ENCODE measurements at places on chromosomes 3 and 15.

DNA sequence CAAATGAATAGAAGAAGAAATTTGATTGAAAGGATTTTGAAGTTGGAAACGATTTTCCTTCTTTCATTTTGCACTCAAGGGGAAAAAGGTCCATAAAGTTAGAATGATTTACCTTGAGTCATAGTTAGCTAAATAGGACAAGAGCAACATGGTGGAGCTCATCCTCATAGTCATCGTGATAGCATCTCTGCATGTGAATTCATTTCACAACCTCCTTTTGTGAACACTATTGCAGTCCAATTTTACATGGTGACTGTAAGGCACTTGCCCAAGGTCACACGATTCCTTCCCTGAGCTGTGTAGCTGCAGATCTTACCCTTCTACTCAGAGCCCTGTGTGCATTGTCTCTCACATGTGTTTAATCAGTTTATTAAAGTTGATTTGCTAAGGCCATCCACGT, 359.8 kb upstream of the C2CD4B start:
- no peak for DNase-seq

DNA sequence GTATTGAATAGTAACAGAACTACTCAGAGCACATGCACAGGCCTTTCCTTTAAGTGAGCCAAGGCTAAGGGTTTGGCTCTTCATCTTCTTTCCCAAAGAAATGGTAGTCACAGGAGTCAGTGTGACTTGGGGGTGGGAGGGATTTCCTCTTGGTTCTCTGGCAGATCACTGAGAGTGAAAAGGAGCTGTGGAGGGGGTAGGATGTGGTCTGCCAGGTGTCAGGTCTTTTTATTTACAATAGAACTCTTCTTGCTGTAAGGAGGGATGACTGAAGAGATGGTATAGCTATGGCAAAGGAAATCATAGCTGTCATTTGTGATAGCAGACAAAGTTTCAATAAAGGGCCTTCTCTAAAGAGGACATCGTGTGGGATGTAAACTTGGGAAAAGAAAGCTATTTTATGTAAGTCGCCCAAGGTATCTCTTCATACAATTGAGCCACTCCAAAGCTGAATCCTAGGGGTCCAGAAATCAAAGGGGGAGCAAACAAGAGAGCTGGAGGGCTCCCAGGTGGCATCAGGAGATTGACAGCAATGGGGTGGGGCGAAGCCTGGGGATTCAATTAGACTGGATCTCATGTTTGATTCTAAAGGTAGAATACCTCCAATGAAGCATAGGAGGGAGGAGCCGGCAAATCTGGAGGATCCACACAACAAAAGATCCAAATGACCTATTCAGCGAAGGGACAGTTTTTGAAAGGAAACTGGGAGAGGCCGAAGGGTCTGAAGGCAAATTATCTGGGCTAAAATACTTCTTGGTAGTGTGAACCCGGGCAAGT, 20.0 kb upstream of the CHD2 start:
- DNase-seq = no peak

DNA sequence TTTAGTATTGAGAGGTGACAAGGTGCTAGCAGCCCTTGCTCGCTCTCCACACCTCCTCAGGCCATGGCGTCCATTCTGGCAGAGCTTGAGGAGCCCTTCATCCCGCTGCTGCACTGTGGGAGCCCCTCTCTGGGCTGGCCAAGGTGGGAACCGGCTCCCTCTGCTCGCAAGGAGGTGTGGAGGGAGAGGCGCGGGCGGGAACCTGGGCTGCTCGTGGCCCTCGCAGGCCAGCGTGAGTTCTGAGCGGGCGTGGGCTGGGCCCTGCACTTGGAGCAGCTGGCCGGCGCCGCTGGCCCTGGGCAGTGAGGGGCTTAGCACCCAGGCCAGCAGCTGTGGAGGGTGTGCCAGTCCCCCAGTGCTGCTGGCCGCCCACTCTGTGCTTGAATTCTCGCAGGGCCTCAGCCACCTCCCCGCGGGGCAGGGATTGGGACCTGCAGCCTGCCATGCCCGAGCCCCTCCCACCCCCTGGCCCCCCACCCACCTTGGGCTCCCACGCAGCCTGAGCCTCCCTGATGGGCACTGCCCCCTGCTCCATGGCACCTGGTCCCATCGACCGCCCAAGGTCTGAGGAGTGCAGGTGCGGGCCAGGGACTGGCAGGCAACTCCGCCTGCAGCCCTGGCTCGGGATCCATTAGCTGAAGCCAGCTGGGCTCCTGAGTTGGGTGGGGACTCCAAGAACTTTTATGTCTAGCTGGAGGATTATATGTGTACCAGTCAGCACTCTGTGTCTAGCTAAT, 785.2 kb downstream of the DIPK2A start:
- DNase-seq = no peak

DNA sequence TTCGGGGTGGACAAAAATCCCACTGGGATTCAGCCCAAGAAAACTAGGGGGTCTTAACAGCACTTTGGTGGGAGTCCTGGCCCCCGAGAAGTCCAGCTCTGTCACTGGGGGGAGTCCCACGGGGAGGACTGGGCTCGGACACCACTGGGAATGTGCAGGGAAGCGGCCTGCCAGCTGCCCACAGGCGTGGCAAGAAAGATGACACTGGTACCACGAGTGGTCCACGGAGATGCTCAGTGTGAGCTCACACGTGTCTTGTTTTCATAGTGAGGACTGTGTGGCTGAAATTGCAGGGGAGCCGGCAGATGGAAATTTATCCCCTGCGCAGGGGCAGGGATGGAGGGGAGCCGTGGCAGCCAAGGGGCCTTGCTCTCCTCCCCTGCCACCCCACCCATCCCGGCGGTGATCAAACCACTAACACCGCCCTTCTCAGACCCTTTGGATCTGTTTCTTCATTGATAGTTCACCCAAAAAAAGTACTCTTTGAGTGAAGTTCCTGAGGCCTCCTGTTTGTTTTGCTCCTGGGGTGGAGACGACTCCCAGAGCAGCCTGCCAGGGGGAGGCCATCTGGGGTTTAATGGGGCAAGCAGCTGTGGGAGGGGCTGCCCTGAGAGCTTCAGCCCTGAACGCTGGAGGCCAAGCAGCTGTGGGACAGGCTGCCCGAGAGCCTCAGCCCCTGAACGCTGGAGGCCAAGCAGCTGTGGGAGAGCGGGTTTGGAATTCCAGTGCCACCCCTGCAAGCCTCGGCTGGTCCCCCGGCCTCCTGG, 130.9 kb downstream of the LRRK1 start:
- DNase-seq = no peak

DNA sequence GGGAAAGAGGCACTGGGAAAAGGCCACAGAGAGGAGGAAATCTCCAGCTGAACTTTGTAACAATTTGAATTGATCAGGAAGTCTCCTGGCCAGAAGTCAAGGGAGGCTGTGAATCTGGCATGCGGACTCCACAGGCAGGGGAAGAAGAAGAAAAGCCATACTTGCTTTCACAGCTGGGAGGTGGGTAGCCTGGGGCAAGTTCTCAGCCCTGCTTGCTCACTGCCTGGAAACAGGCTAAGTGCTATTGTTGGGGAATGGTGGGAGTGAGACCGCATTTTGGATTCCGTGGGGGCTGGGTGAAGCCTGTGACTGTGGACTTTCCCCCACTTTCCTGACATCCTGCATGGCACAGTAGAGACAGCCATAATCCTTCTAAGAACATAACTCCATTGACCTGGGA, 168.8 kb upstream of the CD96 start:
- no peak for DNase-seq

DNA sequence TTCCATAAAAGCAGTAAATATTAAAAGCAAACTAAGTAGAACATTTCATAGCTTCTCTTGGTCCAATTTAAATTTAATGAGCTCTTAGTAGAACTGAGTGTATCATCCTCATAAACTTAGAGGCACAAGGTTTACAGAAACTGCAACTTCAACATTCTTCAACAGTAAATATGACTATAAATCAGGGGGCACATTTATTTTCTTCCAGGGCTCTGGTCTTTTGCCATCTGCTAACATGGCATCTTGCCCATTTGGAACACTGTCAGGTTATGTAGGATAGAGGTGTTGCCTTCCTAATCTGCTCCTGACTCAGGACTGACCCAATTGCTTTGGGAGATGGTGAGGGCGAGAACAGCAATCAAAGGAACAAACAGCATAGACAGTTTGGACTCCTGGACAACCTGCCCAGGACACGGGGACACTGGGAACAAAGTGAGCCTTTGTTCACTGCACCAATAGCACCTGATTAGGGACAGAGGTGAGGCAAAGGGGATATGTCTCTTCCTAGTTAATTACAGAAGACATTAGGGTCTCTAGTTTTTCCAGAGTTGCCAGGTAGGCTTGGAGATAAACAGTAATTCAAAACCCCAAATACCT, 610.2 kb upstream of the ROBO2 start:
- no peak for DNase-seq

DNA sequence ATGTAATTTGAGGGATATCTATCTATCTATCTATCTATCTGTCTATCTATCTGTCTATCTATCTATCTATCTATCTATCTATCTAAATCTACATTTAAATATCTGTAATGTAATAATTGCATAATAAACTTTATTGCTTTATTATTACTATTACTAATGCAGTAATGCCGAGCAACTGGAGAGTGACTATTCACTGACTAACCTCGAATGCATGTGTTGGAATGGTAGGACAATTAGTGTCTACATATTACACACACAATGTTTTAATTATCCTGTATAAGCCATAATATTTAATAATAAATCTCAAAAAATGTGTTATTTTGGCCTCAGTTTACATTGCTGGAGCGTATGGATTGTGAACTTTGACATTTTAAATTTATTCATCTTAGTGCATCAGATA, 25.2 kb upstream of the CNTN3 start:
- no peak for DNase-seq

DNA sequence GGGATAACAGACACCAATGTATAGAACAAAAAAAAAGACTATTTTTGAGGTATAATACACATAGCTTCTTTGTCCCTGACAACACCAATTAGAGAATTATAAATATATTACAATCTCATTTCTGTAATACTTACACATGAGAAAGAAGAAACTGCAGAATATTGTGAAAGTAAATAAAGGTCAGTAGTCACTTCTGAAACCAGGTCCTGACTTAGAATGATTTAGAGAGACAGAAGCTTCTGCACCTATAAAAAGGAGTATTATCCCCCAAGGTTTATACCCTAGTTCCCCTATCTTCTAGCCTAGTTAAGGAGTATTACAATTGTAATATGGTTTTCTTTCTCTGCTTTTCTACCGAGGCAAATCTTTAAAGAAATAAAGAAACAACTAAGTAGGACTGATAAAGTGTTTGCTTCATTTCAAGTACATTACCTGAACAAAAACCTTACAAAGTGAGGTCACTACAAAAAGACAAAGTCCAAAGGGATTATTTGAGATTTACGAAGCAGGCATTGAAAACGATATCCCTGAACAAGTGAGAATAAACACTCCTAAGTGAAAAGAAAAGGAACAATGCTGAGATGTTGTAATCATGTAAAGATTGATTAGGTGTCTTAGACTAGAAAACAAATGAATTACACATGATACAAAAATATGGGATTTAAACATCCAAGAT, 103.0 kb downstream of the GBE1 start:
- no peak for DNase-seq

- no peak for DNase-seq
Measured at GRCh38 chr15:57835119-57835518, 128.6 kb downstream of the POLR2M start.

DNA sequence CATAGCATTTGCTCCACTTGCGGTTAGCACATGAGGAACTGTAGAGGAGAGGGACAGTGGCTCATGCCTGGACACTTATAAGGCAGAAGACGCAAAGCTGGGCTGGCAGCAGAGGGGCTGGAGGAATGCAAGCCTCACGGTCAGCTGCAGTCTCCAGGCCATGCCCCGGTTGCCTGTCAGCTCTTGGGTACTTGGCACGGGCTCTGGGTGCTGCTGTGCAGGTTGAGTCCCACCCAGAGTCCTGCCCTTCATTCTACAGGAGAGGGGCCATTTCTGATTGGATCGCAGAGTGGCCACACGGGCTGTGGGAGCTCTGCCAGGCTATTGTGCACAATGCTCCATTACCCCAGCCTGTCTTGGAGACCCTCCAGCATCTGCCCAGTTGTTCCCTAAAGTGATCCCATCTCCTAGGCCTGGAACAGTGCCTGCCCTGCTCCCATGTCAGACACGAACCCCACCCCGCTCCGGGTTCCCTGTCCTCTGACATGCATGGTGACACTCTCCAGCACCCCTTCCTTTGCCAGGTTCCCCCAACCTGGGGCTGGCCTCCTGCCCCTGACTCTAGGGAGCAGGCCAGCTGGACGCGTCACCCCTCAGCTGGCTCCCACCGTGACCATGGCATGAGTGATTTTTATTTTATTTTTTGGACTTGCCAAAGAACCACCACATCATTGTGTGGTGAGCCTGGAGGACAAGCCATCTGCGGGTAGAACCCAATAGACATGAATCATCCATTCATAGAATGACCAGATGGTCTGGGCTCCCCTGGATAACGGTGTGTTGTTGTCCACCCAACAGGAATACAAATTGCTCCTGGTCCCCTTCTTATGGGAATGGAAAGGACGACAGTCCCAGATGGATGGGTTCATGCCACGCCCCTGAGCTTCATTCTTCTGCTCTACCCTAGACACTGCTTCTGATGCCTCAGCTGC, 51.0 kb upstream of the KLF13 start:
- no peak for DNase-seq

GRCh38 chr15:39756806-39757522, 25.7 kb downstream of the FSIP1 start:
- DNase-seq = no peak

All from activated naive CD4-positive, alpha-beta T cell (primary cell).